Stimulated activated CD8-positive, alpha-beta memory T cell treated with anti-CD3 and anti-CD28 coated beads, Interleukin-15, amount 100 ng/mL, for 48 hours (primary cell): ENCODE measurements at places on chromosomes 4 and X.

- no peak for DNase-seq
Measured at GRCh38 chr4:83910693-83911092, 374.8 kb downstream of the GPAT3 start.

DNA sequence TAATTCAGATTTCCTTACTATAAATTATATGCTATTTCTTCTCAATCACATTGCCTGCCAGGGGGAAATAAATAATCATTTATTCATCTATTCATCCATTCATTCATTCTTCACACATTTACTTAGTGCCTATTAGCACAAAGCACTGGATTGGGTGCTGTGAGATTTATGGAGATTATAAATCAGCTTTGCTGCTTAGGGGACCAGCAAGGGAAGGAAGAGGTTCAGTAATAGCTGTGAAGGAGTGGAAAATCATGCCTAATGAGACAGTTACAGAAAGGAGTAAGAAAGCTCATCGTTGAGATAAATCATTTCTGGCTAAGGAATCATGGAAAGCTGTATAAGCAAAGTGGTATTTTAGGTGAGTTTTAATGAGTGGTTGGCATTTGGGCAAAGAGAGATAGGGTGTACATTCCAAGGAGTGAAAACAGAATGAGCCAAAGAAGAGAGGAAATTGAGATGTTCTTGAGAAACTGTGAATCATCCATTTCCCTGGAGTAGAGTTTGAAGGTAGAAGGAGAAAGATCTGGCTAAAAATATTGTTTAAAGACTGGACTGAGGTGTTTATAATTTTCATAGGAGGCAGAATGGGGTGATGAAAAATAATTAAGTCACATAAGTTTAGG is 9.6 kb downstream of the ARSJ start:
- DNase-seq = no peak

GRCh38 chr4:38177641-38178391 is 217.6 kb downstream of the PTTG2 start:
- no peak for DNase-seq

- DNase-seq = no peak
Measured at GRCh38 chrX:4936315-4936714, 1222.9 kb upstream of the PRKX start.

- DNase-seq = peak; percentile 30
Measured at GRCh38 chr4:47686294-47686872, 151.5 kb downstream of the CORIN start.

DNA sequence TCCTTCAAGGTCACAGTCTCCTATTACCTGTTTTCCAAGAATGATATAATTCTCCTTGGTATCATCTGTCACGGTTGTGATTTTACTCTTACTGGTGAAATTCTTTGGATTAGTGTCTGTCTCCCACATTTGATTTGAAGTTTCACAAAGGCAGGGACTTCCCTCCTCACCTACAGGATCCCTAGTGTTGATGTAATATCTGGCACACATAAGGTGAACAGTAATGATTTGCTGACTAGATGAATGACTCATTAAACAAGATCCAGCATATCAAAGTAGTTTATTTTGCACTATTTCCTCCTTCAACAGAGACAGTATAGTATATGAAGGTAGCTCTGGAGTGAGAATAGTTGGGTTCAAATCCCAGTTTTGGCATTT is 135.3 kb upstream of the IL1RAPL2 start:
- no peak for DNase-seq

- DNase-seq = no peak
Measured at GRCh38 chr4:145808021-145808650, 128.2 kb downstream of the C4orf51 start.

DNA sequence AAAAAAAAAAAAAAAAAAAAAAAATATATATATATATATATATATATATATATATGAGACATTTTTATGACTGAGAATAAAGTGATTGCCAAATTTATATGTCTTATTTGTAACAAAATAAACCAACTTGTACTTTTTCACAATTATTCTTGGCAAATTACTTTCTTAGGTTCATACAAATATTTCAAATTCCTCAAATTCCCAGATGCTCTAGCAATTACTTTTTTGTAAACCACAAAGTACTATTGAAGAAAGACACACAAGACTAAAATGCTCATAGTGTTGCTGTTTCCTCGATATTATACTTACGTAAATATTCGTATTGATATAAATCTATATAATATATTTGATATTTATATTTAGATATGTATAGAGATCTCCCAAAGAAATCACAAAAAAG is 390.0 kb downstream of the FAT4 start:
- no peak for DNase-seq

GRCh38 chrX:112359906-112360305 is 277.3 kb upstream of the TRPC5 start:
- no peak for DNase-seq
